ENCODE measurements at places on chromosomes 1 and 21.

DNA sequence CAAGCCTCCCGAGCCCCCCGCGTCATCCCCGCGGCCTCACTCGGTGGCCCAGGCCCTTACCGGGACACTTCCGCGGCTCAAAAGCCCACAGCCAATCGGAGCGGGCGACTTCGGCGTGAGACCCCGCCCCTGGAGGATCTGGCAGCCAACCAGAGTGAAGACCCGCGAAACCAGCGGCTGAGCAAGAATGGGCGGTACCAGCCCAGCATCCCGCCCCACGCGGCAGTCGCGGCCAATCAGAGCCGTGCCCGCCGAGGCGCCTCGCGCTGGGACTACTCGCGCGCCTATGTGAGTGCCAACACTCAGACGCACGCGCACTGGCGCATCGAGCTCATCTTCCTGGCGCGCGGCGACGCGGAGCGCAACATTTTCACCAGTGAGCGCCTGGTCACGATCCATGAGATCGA lies 22.5 kb downstream of the DISP3 start:
- DNase-seq = no peak

- no peak for DNase-seq
Observed at GRCh38 chr1:239563681-239564080, 177.3 kb downstream of the CHRM3 start.

DNA sequence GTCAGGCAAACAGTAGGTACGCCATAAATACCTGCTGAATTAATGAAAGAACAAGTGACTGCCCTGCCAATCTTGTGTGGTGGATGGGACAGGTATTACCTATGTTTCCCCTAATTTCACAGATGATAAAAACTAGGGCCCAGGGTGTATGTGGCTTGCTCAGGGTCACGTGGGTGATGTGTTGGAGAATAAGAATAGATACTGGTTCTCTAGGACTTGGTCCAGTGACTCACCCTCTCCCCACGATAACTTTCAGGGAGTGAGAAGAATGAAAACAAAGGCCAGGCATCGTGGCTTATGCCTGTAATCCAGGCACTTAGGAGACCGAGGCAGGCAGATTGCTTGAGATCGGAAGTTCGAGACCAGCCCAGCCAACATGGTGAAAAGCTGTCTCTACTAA lies 26.7 kb downstream of the SLC26A9 start:
- DNase-seq = no peak

DNA sequence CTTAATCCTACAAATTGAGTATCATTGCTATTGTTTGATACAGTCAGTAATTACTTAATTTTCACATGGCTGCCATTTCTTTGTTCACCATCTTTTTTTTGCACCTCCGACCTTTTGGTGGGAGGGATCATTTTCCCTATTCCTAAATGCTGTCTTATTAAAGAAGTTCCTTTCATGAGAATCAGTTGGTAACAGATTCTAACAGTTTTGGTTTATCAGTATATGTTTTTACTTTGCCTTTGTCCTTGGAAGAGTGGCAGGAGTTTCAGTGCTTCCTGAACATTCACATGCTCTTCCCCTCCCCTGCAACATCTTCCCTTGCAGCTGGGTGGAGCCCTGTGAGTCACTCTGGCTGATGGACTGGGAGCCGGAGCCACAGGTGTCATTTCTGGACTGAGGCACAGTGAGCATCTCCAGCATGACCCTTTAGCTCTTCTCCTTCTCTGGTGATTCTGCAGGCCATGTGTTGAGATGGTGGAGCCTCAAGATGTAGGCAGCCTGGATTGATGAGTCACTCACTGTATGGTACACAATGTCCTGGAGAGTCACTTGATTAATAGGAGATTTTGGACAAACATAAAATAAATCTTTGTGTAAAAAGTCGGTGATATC lies 217.7 kb downstream of the URB2 start:
- DNase-seq = no peak

DNA sequence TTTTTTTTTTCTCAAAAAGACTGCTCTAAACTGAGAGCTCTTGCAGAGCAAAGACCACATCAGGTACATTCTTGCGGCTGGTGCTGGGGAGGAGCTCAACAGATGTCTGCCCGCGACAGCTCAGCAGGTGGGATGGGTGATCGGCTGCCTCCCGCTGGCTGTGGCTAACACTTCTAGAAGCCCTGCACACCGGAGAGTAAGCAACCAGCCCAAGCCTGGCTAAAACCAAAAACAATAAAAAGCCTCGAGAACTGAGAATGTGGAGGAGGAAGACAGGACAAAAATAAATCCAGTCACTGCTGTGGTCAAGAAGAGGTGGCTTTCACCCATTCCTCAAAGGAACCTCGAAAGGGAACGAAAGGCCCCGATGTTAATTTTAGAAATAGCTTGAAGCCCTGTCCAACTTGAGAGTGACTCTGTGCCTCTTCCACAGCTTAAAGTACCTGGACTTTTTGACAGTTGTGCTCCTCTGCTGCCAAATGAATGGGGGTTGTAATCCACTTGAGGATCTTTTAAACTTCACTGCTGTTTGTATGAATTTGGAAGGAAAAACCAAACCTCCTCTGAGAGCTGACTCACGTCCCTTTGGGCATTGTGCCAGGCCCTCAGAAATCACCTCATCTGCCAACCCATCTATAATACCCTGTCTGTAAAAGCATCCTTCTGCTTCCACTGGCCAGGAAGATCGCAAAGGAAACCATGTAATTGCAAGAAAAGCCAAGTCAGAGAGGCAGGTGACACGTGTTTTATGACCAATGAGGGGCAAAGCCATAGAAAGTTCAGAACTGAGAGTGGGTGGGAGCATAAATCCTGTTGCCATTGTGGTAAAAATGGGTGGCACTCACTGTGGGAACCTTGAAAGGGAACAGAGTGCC lies 78.6 kb downstream of the KCNN3 start:
- peak; percentile 63 for DNase-seq

DNA sequence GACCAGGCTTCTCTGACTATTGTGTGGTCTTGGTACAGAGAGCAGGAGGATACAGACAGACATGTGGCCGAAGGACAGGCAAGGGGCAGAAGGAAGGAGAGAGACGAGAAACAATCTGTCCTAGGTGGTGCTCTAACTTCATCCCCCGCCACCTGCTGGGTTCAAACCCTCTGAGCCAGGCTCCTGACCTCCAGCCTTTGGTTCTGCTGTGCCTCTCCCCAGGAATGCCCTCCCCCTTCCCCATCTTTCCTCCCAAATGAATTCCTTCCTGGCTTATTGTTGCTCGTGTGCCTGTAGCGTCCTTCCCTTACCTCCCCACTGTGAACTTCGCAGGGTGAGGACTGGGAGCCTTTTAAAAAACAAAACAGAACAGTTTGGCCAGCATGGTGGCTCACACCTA lies 5.4 kb downstream of the TCEA3 start:
- DNase-seq = no peak

DNA sequence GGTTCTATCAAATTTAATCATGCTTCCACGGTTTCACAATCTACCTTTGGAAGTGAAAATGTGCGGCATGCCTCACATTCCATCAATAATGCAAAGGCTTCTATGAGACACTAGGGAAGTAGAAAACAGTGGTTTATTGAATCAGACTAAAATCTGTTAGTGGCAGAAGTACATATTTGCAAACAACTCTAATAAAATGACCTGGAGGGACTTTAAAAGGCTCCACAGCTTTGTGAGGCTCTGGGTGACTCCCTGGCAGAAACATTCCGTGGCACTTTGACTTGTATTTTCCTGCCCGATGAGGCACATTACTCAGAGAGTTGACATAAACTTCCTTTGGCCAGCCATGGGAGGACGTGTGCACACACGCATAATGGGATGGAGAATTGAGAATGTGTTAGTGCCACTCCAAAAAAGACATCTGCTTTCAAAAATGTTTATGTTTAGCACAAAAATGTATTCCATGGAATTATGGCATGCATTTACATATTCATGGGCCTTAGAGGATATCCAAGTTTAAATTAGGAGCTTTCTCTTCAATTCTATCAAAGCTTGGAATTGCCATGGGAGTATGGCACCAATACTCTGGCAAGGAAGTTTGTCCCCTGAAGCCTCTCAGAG lies 60.0 kb upstream of the SSX2IP start:
- DNase-seq = no peak

GRCh38 chr1:71462247-71462646 lies 381.4 kb upstream of the ZRANB2 start:
- DNase-seq = no peak

GRCh38 chr1:69284508-69284907 lies 283.2 kb upstream of the LRRC7 start:
- DNase-seq = no peak

- no peak for DNase-seq
Observed at GRCh38 chr1:235632506-235633401, 16.8 kb downstream of the GNG4 start.

DNA sequence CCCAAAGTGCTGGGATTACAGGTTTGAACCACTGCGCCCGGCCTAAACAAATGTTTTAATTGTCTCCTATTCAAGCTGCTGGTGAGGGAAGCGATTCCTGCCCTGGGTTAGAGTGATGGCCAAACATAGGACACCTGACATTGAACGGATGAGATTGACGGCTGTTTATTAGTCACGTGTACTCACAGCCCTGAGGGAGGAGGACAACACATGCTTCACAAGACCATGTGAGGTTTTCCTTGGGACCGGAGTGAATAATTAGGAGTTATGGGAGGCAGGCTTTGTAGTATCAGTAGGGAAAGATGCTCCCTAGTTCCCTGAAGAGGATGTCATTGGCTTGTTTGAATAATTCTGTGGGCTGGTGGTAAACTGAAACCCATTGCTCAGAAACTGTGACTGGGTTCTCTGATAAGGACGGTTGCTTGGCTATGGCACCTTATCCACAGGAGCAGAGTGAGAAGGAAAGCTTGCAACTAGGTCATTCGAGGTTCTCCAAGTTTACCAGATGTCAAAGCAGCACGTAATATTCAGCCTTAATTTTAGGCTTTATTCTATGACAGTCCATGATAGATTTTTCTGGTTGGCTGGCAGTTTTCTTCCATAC lies 245.8 kb downstream of the PLA2G4A start:
- DNase-seq = no peak

GRCh38 chr1:79355090-79355489 lies 348.6 kb upstream of the ADGRL4 start:
- no peak for DNase-seq

DNA sequence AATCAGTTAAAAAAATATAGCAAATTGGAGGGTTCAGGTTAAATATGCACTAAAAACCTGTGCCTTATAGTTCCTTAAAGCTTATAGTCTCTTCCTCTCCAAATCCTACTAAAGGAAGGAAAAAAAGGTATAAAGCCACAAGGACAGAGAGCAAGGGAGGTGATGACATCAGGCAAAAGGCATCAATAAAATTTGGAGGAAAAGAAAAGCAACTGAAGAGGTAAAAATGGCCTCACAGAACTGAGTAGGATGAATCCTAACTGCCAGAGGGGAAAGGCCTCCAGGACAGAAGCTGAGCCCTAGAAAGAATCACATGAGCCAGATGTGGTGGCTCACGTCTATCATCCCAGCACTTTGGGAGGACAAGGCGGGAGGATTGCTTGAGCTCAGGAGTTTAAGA lies 8.1 kb downstream of the CCSAP start:
- DNase-seq = no peak

Measured in activated CD8-positive, alpha-beta memory T cell treated with anti-CD3 and anti-CD28 coated beads for 1 hour (primary cell).